ENCODE measurements at places on chromosomes 7 and 10.

GRCh38 chr10:104809288-104810090 is 168.4 kb downstream of the SORCS3 start:
- DNase-seq = no peak

GRCh38 chr7:45459476-45459875 is 114.7 kb upstream of the ADCY1 start:
- DNase-seq = no peak

DNA sequence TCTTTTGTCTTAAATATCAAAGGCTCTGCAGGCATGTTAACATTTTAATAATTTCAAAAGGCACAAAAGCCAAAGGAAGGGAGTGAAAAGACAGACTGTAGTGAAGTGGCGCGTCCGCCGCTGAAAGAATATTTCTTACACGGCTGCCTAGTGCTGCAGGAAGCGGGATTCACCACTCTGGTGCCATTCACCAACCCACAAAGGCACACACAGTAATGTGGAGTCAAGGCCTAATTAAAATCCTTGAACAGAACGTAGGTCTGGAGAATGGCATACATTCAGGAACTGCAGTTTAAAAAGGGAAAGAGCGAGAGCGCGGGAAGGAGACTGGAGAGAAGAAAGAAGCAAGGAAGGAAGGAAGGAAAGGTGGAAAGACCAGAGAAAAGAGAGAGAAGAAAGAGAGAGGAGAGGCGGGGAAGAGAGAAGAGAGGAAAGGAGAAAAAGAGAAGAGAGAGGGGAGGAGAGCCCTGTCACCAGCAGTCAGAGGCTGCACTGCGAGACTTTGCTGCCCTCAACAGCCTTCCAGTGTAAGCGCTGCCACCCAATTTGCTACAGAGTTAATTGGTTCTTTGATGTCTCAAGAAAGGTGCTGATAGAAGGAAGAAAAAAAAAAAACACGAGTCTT is 554.0 kb downstream of the MDFIC start:
- no peak for DNase-seq

DNA sequence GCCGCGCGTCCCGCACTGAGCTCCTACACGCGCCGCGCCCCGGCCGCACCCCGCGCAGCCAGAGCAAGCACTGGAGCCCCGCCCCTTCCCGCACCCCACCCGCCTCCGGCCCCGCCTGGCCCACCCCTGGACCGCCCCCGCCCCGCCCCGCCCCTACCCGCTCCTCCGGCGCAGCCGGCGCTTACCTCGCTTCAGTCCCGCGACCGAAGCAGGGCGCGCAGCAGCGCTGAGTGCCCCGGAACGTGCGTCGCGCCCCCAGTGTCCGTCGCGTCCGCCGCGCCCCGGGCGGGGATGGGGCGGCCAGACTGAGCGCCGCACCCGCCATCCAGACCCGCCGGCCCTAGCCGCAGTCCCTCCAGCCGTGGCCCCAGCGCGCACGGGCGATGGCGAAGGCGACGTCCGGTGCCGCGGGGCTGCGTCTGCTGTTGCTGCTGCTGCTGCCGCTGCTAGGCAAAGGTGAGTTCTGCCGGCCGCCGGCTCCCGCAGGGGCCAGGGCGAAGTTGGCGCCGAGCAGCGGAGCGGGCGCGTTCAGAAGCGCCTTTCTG is at the start of gene RET:
RET (plus strand) TSS at position 194 of the 545 bp plus-strand sequence; CDS start at position 384, 190 bp downstream.
- no peak for DNase-seq

DNA sequence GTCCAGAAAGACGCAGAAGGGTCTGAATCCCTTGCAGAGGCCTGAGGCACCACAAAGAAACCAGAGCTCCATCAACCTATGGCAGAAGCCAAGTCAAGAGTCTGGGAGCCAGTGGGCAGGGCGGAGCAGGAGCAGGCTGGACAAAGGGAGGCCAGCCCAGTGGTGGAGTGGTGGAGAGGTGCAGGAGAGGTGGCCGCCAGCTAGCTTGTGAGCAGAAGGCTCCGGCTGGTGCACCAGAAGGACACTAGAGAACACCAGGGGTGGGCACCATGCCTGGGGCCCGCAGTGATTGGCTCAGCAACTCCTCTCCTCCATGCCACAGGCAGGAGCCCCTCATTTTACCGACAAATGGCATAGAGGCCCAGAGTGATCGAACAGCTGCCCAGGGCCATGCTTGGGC is 186.6 kb downstream of the GRID1 start:
- DNase-seq = no peak

- DNase-seq = no peak
Observed at GRCh38 chr10:121661451-121661851, 63.2 kb upstream of the FGFR2 start.

GRCh38 chr7:116578526-116578925 is 53.7 kb downstream of the CAV1 start:
- DNase-seq = no peak

DNA sequence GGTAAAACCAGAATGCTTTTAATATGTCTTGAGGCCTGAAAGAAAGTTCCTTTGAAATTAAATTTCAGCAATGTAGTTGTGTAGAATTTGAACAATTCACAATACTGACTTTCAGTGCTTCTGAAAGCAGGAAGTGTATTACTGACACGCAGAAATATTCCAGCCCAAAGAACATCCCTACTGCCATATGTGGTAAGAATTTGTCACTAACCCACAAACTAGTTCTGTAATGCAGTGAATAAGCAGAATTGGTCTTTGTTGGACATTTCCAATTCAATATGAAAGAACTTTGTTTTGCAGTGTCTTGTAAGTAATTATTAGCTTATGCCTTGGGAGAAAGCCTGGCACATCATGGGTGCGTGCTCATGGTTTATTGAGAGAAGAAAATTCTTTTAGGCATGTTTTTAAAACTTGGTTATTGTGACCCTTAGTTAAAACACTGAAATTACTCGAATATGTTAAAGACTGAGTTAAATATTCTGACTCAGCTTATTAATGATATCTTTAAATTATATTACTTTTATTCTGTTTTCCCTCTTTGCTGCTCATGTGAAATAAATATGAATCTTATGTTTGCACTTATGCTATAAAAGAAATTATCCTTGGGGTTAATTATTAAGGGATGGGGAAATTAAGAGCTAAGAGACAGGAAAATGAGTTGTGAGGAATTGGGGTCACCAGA is 33.4 kb downstream of the PTPN12 start:
- no peak for DNase-seq

GRCh38 chr10:132098539-132099388 is 33.0 kb downstream of the JAKMIP3 start:
- DNase-seq = no peak

GRCh38 chr10:50362547-50363125 is 111.3 kb upstream of the ASAH2 start:
- DNase-seq = no peak

DNA sequence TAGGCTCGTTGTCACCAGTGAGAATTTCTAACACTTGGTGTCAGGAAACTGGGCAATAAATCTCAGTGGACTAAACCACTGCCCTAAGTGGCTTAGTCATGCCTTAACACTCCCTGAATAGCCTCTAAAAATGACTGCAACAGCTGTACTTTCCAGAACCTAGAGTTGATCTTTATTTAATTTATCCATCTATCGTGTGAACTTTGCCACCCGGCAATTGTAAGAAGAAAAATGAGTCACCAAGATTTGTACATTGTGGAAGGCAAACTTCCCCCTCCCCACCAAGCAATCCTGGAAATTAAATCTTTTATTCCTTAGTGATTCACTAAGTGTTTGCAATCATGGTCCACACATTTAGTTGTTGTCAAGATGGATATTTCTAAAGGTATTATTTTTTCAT is 47.1 kb downstream of the NXPH1 start:
- no peak for DNase-seq

GRCh38 chr7:150934045-150934766 is 43.9 kb downstream of the KCNH2 start:
- DNase-seq = no peak

DNA sequence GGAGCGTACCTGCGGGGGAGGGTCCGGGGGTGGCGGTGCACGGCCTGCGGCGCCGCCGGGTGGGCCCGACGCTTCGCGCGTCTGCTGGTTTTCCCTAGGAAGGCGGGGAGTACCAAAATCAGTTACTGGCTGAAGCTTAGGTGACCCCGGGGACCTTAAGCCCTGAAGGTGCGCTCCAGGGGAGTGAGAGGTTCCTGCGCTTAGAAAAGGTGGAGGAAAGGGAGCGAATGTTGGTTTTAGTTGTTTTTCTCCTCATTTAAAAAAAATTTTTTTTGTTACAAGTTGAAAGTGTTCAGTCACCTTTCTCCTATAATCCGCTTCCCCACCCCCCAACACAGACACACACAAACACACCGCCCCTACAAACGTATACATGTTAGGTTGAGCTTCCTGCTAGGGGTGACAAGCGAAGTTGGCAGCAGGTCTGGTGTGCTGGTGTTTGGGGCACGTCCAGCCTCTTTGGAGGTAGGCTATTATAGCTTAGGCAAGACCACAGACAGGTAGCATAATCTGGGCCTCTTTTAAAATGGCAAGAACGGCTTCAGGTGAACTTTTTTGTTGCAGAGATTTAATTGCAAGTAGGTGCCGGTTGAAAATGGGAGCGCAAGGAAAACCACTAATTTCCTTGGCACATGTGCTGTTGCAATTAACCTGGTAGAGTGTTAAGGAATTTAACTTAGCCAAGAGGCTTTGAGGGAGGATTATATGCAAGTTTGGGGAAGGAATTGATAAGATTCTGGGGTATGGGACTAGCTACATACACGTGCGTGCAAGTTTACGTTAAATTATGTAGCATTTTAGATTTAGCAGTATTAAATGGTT is 945 bp downstream of the ADD3 start:
- peak; percentile 7 for DNase-seq

DNA sequence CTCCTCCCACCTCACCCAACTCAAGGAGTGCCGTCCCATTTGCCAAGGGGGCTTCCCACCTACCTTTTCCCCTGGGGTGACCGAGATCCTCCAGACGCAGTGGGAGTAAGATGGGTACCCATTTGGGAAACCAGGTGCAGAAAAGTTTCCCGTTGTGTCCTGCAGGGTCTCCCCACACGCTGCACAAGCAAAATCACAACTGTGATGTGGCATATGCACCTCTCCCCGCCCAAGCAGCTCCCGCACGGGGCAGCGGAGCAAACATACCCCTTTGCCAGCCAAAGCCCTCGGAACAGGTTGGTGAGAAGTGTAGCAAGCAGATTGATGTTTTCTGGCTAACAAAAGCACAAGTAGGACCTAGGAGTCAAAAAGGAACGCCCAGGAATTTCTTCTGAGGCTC is 51.5 kb upstream of the OPALIN start:
- no peak for DNase-seq

- no peak for DNase-seq
Observed at GRCh38 chr7:143248761-143249354, 14.4 kb upstream of the GSTK1 start.

DNA sequence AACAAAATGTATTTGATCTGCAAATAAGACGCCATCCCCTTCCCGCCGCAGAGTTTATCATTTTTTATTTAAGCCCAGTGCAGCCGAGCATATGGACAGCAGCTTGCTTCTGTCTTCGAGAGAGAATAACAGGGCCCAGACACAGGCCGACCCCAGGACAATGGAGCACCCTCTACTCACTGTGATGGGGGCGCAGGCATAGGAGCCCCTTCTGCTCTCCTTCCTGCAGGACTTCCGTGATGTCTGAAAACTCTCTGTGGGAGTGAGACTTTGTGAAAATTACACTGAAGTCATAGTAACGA is 134.8 kb downstream of the OAT start:
- no peak for DNase-seq

DNA sequence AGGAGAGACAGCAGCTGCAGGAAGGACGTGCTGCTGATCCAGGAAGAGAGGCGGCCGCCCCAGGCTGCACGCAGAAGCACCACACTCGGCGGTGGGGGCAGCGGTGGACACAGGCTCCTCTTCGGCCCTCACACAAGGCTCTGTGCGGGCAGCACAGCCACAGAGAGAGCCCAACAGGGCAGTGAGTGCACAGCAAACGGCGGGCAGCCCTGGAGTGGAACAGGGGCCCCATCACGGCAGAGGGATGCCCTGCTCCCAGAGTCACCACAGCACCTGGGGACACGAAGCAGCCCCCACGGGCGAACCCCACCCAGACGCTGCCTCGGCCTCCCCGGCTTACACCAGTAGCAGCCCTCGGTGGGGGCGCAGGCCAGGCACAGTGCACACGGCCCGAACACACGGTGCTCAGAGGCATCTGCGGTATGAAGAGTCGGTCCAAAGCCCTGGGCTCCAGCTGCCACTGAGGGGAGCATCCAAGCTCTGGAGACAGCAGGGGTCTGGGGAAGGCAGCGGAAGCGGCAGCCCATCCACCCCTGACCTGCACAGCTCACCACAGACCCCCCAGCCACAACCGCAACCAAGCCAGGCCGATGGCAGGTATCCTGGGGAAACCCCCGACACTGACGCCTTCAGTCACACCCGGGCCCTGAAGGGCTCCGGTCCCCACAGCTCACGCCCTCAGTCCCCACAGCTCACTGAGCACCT is 16.8 kb downstream of the NUDT1 start:
- DNase-seq = no peak

DNA sequence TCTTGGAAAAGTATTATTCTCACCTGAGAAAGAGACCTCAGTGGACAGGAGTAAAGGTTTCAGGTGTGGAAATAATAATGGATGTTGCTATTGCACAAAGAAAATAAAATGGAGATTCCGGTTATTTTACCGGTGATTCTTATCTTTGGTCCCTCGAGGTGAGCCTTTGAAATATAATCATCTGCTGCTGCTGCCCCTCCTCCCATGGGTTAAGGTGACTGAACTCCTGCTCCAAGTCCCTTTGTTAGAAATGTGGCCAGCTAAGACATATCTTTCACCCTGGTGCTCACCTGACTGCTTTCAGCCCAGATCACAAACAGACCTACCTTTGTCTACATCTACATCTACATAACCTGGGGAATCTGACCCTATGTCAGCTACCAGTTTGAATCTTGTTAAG is 5.7 kb downstream of the CUBN start:
- DNase-seq = no peak

DNA sequence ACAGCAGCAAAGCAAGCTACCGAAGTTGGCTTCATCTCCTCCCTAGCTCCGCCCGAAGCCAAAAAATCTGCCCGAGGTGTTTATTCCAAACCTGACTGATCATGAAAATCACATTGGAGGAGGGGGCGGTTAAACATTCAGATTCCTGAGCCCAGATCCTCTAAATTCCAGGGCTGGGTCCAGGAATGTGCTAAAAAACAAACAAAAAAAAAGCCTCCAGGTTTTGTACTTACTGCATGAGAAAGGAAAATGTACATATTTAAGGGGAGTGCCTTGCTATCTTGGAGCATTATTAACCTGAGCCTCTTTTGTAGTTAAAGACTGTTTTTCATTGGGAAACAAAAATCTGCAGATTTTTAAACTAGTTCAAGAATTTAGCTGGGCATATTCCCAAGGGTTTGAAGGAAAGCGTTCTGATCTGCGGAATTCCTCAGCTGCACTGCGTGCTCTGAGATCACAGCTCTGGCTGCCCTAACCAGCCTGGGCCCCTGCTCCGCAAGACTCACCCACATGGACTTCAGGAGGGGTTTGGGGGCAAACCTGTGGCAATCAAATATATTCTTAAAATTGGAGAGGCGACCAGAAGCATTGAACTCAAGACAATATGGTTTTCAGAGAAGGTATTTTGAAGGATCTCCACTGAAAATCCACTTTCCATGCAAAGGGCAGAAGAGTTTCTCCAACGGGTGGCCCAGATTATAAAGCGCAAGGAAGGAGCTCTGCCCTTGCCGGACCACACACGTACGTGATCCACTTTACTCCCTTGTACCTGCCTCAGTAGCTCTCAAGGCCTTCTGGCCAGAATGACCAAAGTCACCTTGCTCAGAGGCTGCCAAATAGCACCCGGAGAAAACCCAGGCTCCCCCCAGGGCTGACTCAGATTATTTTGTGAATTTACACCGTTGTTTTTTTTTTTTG is 10.0 kb upstream of the TNS3 start:
- no peak for DNase-seq

- DNase-seq = no peak
Observed at GRCh38 chr10:3887404-3887803, 102.4 kb upstream of the KLF6 start.

GRCh38 chr10:117972168-117972837 is 74.4 kb downstream of the RAB11FIP2 start:
- no peak for DNase-seq
